ENCODE measurements at places on chromosomes 4 and X.

GRCh38 chrX:2960861-2961515 lies 31.8 kb upstream of the ARSD start:
- DNase-seq: no peak

DNA sequence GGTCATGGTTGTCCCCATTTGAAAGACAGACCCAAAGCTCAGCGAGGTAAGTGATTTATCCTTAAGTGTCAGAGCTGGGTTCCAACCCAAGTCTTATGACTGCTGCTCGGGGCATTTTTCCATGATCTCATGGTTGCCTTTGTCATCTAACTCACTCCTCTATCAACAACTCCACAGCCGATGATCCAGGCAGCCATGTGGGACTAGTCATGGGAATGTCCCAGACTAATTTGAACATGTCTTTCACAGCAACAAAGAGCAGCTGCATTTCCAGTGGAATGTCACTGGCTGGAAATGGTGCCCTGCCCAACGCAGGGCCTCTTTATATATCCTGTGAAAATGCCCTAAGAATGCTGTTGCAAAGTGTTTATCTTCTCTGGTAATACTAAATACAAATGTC lies 284.8 kb upstream of the PPARGC1A start:
- DNase-seq: no peak

GRCh38 chrX:149846789-149847188 lies 34.2 kb upstream of the MAGEA8 start:
- no peak for DNase-seq

- DNase-seq: no peak
Measured at GRCh38 chr4:159205466-159205865, 102.6 kb downstream of the RAPGEF2 start.

DNA sequence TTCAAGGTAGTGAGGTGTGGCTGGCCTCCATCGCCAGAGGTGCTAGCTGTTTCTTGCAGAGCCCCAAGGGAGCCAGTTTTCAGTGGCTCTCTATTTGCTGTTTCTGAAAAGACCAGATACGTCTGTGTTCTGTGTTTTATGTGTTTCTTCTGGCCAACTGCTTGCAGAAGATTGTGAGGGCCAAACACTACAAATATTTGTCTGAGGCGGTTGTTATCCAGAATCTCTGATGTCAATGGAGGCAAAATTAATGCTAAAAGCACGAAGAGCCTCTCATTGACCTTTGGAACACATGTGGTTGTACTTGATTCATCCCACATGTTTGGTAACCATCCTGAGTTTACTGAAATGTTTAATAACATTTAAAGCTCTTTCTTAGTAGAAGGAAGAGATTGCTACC lies 113.9 kb downstream of the CT47B1 start:
- DNase-seq: no peak

DNA sequence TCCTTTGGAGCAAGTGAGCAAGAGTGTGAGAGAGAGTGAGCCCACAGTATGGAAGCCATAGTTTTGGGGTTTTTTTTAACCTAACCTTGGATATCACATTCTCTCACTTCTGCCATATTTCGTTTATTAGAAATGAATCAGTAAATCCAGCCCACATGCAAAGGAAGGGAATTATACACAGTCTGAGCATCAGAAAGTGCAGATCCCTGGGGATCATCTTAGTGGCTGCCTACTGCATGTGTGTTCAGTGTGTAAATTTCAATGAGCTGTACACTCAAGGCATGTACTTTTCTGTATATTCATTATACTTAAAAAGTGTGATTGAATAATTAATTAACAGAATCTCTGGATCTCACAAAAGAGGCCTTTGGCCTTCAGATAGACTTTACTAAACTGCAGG lies 133.8 kb upstream of the PRPS2 start:
- no peak for DNase-seq

DNA sequence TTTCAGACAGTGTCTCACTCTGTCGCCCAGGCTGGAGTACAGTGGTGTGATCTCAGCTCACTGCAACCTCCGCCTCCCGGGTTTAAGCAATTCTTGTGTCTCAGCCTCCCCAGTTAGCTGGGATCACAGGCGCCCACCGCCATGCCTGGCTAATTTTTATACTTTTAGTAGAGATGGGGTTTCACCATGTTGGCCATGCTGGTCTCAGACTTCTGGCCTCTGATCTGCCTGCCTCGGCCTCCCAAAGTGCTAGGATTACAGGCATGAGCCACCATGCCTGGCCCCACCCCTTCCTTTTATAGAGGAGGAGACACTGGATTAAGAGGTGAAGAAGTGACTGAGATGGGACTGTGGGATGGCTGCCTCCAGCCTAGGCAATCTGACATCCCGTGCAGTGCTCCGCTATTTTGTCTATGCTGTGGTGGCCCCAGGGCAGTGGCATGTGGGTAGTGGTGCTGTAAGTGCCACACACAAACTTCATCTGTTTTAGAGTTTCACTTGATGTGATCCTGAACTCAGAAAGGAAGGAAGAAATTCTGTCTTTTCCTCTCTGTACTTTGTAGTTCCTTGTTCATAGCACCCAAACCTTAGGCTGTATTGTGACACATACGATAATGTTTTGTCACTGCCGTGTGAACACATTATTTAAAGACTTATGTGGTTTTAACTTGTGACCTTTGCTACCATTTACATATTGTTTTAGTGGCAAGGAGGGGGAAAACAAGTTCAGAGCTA lies 48.9 kb downstream of the FNIP2 start:
- no peak for DNase-seq

DNA sequence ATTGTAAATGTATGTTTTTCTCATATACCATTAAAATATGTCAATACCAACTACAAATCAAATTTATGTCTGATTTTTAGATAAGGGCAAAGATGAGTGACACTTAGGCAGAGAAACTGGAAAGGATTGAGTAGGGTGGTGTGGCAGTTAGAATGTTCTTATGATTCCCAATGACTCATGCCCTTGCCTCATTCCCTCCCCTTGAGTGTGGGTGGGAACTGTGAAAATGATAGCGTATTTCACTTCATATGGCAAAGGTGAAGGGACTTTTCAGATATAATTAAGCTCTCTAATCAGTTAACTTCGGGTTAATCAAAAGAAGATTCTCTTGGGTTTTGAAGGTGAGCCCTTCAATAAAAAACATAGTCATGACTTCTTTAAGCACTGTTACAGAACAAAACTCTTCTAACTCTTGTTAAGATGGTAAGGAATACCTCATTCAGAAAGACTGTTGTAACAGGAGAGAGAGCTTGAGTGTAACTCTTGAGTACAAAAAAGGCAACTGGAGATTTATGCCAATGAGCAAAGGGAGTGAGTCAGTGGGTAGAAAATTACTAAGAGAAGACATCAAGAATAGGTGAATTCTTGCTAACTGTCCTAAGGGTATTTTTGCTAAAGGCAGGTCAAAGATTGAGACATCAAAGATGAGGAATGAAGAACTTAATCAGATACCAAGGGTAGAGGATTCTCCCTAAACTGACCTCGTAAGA lies 329.5 kb downstream of the KCTD8 start:
- DNase-seq: no peak

DNA sequence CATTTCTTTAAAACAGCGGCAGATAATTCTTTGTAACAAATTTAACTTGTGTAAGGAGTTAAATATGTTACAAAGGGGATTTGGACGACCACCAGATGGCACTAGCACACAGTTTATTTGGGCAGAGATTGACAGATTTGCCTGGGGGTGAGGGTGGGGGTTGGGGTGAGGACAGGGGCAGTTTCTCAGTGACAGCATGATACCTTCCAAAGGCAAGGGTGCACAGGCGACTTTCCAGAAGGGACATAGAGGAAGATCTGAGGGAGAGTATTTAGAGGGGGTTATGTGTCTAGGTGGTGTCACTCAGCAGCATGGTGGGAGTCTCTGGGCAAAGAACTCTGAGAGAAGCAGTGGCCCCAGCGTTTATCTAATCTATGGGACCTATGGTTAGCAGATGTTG lies 9.6 kb upstream of the TMA16 start:
- DNase-seq: no peak

DNA sequence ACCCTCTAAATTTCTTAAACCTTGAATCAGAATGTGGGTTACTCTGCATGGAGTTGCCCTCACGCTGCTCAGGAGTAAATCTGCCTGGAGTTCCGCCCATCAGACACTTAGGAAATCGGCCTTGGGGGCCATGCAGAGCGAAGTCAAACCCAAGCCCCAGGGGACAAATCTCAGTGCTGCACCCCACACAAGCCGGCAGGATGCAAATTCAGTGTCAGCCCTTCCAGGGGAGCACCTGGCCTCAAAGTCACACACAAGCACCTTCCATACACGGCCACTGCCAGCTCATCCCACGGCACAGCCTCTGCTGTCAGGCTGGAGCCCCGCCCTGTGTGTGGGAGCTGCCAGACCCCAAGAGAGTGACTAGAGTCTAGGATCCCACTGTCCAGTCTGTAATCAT lies 27.4 kb downstream of the RNF212 start:
- DNase-seq: no peak

- no peak for DNase-seq
Measured at GRCh38 chr4:41865981-41866798, 69.0 kb upstream of the TMEM33 start.

- no peak for DNase-seq
Measured at GRCh38 chr4:126123611-126124325, 809.0 kb downstream of the FAT4 start.

GRCh38 chr4:21742326-21742725 lies 206.2 kb downstream of the KCNIP4 start:
- DNase-seq: no peak

DNA sequence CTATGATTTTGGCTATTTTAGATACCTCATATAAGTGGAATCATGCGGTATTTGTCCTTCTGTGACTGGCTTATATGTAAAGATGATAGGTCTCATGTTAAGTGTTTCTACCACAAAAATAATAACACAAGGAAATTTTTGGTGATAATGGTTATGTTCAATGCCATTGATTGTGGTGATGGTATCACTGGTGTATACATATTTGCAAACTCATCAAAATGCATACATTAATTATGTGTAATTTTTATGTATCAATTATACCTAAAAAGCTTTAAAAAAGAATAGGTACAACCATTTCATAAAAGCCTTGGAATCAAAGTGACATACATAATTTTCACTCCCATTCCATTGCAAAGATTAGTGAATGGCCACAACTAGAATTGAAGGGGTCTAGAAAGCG lies 178.3 kb upstream of the FMR1 start:
- no peak for DNase-seq

- DNase-seq: no peak
Measured at GRCh38 chr4:7964890-7965662, 25.4 kb upstream of the AFAP1 start.

GRCh38 chrX:131987252-131987651 lies 35.9 kb upstream of the STK26 start:
- no peak for DNase-seq

- no peak for DNase-seq
Measured at GRCh38 chr4:148692242-148692641, 250.0 kb upstream of the NR3C2 start.

DNA sequence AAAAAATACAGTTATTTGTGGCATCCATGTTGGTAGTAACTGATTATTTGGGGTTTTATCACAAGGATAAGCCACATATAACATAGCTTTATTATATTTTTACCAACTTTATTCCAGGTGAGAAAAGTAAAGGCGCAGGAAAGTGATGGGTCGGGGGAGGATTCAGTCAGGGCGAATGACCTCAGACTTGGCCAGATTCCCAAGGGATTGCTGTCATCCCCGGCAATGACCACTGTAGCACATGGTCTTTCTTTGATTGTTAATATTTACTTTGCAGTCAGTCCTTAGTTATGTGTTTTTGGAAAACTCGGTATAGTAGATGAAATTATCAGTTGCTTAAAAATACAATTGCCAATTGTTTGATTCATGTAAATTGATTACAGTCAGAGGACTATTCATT lies 17.6 kb downstream of the GRIA3 start:
- DNase-seq: no peak

GRCh38 chr4:147809211-147809610 lies 77.3 kb downstream of the ARHGAP10 start:
- no peak for DNase-seq

DNA sequence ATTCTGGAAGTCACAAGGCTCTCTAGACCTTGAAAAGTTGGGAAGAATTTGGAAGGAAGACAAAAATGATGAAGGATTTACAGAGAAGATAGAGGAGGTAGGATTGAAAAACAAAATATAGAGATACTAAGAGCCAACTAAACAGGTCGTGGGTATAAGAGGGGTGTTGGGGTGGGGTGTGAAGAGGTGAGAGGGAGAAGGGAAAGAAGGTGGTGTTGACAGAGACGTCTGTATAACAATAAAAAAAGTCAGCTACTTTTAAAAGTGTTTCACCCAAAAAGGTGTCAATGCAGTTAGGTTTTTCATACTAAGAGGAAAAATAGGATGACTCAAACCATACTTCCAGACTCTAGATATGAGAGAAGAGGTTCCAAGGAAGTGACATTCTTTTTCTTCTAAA lies 33.0 kb upstream of the MAP3K15 start:
- no peak for DNase-seq

- DNase-seq: no peak
Measured at GRCh38 chr4:4792466-4792865, 67.0 kb upstream of the MSX1 start.

- peak; percentile 57 for DNase-seq
Measured at GRCh38 chr4:63211375-63211774, 1197.9 kb downstream of the TECRL start.

DNA sequence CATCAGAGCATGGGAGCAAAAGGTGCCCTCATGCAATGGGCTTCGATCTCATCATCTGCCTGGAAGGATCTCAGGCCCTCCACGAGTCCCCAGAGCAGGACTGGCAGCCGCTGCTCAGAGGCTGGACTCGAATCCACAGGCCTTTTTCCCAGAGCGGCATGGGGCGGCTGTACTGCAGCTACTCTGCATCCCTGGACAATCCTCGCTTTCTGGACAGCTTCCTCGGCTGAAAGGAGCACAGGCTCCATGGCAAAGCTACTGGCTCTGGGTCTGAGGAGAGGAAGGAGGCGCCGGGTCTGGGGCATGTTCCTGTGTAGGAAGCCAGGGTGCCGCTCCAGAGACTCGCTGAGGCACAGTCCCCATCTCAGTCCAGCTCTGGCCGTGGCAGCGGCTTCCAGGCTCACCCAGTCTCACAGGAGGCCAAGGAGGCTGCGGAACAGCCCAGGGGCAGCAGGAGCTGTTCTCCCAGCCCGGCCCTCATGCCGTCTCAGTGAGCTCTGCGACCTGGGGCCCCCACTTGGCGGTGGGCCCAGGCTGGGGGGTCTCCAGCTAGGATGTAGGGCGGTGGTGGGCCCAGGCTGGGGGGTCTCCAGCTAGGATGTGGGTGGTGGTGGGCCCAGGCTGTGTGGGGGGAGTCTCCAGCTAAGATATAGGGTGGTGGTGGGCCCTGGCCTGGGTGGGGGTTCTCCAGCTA lies 2.7 kb upstream of the SPON2 start:
- no peak for DNase-seq

DNA sequence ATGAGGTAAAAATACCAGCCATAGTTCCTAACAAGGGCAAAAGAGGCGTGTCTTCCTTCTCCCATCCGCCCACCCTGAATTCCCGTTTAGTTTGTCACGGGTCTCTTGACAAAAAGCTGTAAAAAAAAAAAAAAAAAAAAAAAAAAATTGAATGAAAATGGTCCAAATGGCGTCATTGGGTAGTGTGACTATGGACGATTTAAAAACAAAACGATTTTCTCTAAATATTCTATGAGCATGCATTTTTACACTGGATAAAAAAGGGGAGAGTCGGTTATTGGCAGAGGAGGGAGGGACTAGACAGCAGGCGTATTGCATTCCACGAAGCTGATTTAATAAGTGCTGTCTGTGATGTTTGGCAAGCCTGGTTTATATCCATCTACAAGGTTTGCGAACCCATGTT lies at the start of gene FAM133A:
Gene FAM133A, plus strand, starts transcription at position 338 of the 403 bp plus-strand sequence. CDS start 35,214 bp downstream, outside the sequence.
- DNase-seq: no peak
